CD4-positive, alpha-beta T cell treated with Interleukin-15 for 1 hour (primary cell): ENCODE measurements at places on chromosomes 7 and 10.

DNA sequence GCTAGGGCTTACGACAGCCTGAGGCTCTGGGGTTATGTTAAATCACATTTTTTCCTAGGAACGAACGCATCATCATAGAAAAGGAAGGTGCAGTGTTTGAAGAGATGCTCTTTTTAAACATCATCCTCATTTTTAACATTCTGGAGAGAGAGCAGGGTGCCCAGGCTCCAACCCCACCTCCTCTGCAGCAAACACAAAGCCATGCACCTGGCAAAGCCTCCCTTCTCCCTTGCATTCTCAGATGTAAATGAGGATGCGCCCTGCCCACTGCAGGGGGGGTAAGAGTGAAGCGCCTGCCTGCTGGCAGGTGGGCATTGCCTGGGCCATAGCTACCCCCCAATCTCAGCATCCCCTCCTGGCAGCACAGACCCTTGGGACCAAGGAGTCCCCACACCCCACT, 92.4 kb downstream of the PTPRN2 start:
- no peak for DNase-seq

- no peak for DNase-seq
These were observed 15.5 kb upstream of the GPR15LG start for GRCh38 chr10:84158061-84158460.

- DNase-seq: no peak
These were observed 75.3 kb upstream of the NFE2L3 start for GRCh38 chr7:26076691-26077090.

DNA sequence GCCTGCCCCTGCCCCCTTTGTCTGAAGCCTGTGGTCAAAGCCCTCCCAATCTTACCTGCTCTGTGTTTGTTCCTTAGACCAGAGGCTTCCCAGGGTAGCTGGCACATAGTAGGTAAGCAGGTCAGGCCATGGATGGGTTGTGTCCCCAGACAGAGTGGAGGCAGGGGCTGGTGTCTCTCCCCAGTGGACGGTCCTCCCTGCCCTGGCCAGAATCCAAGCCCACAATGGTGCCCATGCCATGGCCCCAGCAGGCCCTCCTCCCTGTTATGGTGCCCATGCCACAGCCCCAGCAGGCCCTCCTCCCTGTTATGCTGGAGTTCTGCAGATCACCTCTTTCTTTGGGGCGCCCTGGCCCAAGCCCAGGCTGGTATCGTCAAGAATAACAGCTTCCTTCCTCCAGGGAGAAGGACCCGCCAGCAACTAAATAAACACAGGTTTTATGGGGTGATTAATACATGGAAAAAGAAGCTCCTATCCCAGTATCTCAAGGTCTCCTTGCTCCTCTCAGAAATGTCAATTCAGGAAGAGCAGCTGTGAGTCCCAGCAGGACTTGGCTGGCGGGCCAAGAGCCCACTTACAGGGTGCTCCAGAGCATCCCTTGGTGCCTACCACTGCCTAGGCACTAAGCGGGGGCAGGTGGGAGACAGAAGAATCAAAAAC, 82.0 kb downstream of the NEURL1 start:
- DNase-seq: no peak

DNA sequence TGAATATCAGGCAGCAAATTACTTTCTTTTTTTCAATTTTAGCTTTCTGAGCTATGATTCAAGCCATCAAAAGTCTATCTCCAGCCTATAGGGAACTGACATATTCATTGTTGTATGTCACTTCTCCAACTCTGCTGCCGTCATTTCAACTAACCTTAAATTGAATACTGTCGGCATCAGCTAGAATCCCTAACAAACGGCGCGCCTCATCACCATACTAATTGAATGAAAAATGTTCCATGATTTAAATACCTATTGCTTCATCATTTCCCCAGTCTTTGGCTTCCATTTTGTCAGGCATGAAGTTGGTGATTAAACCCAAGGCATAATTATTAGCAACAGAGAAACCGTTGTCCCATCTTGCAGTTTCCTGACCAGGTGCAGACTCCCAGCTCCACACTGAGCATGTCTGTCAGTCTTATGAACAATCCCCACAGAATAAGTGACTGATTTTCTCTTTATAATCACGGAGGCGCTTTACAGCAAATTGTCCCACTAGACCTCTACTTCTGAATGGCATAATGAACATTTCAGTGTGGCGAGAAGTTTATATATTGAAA, 83.5 kb upstream of the NPY start:
- no peak for DNase-seq

- DNase-seq: no peak
These were observed 43.8 kb downstream of the ARL4A start for GRCh38 chr7:12731214-12731656.

DNA sequence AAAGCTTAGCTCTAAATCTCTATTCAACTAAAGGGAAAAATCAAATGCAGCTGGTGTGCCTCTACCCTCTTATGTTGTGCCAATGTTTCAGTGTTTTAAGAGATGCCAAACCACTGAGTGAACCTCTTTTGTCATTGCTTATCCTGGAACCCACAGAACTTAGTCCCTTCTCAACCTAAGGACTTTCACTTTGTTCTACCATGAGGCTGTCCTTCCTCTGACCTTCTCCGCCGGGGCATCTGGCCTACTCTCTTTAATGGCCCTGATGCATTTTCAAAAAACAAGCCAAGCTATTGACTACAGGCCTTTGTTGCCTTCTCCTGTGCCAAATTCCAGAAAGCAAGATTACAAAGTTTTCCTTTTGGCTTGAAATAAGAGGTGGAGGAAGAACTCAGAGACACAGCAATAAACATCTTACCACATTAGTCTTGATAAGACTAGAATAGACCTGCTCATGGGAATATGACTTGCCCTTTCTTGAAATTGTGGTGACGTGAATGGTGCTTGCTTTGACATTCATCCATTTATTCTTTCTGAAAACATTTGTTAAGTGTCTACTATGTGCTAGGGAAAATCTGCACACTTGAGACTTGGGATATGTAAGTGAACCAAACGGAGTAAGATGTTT, 253.2 kb upstream of the SMIM30 start:
- DNase-seq: no peak

- no peak for DNase-seq
These were observed 70.3 kb downstream of the ABI1 start for GRCh38 chr10:26790221-26790995.

DNA sequence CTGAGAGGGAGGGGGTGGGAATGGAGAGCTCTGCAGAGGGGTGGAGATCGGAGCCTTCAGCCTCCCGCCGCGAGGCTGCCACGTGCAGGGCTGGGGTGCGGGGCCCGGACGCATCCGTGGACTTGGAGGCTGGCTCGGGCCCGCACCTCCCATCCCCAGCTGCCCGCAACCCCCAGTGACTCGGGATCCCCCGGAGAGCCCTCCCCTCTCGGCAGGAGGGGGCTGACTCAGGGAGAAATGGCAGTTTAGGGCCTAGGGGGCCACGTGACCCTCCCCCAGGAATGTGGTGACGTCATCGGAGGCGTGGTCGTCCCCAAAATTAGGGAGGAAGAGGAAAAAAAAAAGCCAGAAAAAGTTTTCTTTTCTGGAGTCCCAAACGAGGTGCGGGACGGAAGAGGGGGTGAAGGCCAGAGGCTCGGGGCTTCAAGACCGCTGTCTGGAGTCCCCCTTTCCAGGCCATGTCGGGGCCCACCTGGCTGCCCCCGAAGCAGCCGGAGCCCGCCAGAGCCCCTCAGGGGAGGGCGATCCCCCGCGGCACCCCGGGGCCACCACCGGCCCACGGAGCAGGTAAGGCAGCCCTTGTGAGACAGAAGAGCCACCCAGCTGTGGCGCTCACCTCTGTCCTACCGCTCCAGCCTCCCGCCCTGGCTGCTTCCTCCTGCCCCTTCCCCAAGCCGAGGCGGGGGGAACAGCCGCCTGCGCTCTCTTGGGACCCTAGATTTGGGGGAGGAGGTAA, at the start of gene TRIP6:
Gene TRIP6, plus strand, starts transcription at position 348 of the 736 bp plus-strand sequence. Its CDS starts 111 bp downstream, at position 459.
- DNase-seq: peak; percentile 46

- no peak for DNase-seq
These were observed 30.9 kb upstream of the VCL start for GRCh38 chr10:73967022-73967429.

GRCh38 chr10:103781329-103782061, 73.9 kb downstream of the SH3PXD2A start:
- DNase-seq: no peak

DNA sequence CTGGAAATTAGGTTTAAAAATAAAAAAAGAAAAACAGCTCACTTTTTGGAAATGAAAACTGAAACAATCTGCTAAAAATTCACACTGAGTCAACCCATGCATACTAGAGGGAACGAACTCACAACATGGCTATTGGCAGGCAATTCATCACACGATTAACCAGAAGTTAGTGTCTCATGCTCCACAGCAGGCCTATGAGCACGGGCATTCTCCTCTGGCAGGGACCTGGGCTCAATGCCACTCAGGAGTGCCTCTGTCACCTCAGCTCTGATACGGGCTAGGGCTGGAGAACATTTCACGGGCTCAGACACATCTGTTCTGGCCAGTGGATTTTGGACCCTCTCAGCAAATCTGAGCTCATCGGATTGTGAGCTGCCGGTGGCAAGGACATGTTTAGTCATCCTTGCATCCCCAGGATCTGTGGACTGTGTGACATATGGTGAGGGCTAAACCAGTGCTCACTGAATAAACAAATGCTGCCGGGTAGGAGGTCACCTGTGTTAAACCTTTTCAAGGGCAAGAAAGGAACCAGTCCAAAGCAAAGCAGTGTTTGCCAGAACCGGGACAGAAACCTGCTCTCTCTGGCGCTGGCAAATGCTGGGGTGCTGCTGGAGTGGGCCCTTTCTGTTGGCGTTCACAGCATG, 40.1 kb downstream of the POLR3A start:
- no peak for DNase-seq

GRCh38 chr10:118944959-118945633, 84.4 kb upstream of the NANOS1 start:
- no peak for DNase-seq
